ENCODE measurements at places on chromosomes 4 and X.

GRCh38 chr4:71188156-71188640 lies 150.6 kb upstream of the SLC4A4 start:
- no peak for DNase-seq

GRCh38 chrX:134764202-134764785 lies 106.0 kb upstream of the PLAC1 start:
- DNase-seq, result no peak

- no peak for DNase-seq
Measured at GRCh38 chr4:187479511-187479910, 516.1 kb upstream of the ZFP42 start.

DNA sequence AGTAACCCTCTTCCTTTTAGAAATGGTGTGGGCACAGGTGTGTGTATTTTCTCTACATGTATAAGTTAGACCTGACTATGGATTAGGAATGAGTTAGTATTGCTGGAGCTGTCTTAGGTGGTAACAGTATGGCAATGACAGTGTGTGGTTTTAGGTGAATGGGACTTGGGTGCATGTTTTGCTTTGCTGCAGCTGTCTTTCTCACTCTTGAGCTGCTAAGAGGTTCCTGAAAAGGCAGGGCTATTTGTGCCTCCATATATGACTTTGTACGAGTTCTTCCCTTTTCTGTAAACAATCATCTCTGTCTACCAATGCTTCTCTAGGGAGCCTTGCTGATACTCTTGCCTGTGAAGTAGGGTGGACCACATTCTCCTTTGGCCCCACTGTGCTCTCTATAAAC lies 234.8 kb upstream of the HHIP start:
- no peak for DNase-seq

DNA sequence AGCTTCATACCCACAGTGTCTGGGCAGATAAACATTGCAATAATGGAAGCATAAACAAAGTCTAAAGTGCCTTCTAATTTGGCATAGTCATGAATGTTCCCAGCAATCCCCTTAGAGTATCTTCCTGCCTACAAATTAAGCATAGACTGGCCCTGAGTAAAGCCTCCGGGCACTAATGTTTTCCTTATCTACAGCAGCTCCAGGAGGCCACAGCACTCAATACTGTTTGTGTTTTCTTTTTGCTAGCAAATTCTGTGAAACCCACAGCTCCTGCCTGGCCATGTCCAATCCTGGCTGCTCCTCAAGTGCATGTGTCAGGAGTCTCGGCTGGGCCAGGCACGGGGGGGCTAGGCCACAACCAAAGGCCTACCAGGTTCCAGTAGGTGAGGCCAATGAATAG lies 102.7 kb upstream of the TBC1D9 start:
- DNase-seq, result no peak

- DNase-seq, result no peak
Measured at GRCh38 chr4:145098675-145099037, 545 bp downstream of the ABCE1 start.

DNA sequence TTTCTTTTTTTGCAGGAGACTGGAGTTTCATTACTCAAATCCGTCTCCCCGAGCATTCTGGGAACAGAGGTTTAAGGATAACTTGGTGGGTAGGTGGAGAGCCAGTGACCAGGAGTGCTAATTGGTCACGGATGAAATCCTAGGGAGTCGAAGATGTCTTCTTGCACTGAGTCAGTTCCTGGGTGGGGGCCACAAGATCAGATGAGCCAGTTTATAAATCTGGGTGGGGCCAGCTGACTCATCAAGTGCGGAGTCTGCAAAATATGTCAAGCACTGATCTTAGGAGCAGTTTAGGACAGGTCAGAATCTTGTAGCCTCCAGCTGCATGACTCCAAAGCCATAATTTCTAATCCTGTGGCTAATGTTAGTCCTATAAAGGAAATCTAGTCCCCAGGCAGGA lies 741.3 kb downstream of the PCDH7 start:
- no peak for DNase-seq

DNA sequence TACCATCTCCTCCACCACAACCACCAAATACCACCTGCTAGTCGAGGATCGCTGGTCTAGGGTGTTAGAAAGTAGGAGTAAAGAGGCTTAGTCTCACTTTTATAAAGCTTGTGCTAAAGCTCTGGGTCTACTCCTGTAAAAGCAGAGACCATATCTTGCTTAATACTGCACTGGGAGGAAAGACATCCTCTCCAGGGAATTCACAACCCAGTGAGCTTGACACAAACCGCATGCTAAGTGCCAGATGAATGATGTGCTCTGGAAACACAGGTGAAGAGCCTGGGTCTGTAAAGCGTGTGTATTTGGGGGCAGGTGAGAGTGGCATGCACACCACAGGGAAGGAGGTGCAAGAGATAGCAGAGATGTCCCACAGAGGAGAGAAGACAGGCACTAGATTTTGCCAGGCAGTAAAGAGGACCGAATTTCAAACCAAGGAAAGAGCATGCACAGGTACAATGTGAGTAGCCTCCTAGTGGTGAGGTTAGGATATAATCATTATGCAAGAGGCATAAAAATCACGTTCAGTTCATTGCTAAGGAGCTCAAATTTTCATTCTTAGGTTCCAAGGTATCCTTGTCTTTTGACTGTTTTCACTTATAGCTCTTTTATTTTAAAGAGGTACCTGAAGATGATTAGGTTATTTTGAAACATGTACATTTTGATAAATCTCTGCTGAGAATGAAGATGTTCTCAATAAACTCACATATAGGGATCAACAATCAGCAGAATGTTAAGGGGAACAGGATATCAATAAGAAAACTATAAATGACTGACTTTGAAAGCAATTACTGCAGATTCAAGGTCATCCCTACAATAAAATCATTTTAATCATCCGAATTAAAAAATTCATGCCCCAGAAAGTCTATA lies 20.7 kb downstream of the TAPT1 start:
- no peak for DNase-seq

DNA sequence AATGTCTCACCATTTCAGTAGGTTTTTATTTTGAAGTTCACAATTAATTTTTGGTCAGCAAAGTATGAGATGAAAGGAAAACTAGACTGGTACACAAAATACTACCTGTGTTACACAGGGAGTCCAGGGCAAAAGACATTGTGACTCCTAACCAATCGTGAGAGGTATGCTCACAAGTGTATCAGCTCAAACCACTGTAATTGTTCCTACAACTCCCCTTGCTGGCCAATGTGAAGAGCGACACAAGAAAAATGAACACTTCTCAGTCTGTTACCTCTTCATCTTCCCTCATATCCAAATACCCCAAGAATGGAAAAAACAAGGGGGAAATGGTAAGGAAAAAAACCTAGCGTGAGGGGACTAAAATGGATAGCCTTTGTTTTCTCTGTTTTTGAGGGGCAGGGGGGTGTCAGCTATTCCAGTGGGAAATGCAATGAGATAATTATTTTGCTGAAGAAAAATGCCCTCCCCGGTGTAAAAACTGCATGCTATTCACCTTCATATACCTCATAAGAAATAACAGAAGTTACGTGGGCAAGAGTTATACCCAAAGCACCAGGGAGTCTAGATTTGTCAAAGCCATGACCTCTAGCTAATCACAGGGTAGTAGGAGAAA lies 30.6 kb upstream of the NSUN7 start:
- no peak for DNase-seq

DNA sequence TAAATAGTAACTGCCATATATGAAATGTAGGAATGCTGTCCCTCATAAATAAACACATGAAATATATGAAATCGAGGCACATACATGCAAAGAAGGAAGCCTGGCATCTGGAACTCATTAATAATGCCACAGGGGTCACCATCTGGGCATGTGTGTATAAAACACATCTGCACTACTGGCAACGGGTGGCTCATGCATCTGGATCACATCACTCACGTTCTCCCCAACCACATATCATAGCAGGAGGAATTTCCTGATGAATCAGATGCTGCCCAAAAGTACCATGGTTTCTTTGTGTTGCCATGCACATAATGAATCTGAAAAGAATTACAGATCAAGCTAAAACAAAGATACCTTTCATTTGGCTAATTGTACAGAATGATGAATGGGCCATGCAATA lies 28.6 kb downstream of the RNF175 start:
- no peak for DNase-seq

- no peak for DNase-seq
Measured at GRCh38 chr4:108165586-108165985, 3.1 kb downstream of the LEF1 start.

GRCh38 chrX:53374222-53374820 lies 48.1 kb downstream of the SMC1A start:
- no peak for DNase-seq

GRCh38 chrX:112827292-112827903 lies 13.2 kb downstream of the AMOT start:
- DNase-seq, result no peak

- DNase-seq, result no peak
Measured at GRCh38 chrX:78946178-78946931, 1.2 kb downstream of the P2RY10 start.

GRCh38 chrX:45497290-45497689 lies 296.6 kb upstream of the DIPK2B start:
- DNase-seq, result no peak

DNA sequence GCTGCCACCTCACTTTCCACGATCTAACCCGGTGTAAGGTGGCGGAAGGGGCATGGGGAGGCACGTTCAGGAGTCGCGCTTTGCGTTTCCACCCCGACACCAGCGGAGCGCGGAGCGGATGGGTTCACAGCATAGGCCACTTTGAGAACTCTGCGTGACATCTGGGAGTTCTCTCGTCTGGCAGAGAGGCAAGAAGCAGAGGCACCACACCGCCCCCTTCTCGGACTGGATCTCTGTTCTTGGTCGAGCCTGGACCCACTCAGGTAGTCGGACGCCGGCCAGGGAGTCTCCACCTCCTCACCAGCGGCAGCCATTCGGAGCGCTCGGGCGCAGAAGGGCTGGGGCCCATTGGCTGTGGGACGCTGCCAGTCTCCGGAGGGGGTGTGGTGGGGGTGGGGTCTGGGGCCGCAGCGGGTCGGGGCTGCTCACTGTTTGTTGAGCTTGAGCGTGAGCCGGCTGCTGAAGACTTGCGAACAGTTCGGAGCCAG lies at the start of gene DACH2:
Gene DACH2, plus strand, starts transcription at position 428 of the 488 bp plus-strand sequence.
- peak; percentile 74 for DNase-seq

DNA sequence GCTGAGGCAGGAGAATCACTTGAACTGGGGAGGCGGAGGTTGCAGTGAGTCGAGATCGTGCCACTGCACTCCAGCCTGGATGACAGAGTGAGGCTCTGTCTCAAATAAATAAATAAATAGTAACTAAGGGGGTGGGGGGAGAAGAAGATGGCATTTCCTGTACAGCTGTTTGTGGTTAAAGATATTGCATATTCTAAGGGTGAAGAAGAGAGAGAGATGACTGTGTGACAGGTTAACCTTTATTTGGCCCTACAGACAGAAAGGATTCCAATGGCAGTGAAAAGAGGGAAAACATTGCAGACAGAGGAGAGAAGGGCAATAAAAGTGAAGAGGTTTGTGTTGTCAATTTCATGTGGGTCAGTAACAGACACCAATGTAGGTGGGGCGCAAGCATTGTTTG lies 9.4 kb downstream of the TASL start:
- DNase-seq, result no peak

DNA sequence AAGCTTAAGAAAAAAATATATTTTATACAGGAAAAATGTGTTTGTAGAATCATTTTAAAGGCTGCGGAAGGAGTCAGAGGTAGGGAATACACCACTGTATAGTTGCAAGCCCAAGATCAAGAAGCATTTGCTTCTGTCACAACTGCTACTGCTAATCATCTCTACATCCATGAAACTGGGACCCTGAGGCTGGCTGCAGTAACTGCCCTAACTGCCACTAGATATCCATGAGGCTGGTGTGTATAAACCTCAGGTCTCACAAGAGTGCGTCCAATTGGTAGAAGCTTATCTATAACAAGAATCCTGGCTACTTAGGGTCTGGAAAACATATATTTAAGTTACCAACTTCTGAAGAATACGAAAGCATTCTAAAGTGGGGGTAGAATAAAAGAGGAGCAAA lies 69.1 kb downstream of the RXFP1 start:
- no peak for DNase-seq

- DNase-seq, result no peak
Measured at GRCh38 chr4:145720656-145721055, 40.7 kb downstream of the C4orf51 start.

GRCh38 chr4:53532521-53532920 lies 58.8 kb downstream of the LNX1 start:
- no peak for DNase-seq

- no peak for DNase-seq
Measured at GRCh38 chrX:140092121-140092520, 126.8 kb upstream of the CXorf66 start.

GRCh38 chr4:182528819-182529218 lies 285.6 kb downstream of the TENM3 start:
- no peak for DNase-seq

GRCh38 chrX:39516427-39516841 lies 581.3 kb downstream of the BCOR start:
- no peak for DNase-seq

Data from lower lobe of right lung (tissue), 2 donors.